ENCODE measurements at places on chromosomes 6 and 20. TPM values are rescaled to one million over a fixed set of nuclear protein-coding genes. Genes with fewer than 3 reads are reported as not detected.

VSX1 gene
- total RNA-seq: 0.79 TPM

ZNF831 gene
- not detected for total RNA-seq

GJA10 gene
- total RNA-seq: not detected

TSPO2 gene
- not detected for total RNA-seq

RFX6 gene
- total RNA-seq: not detected

EPB41L1 gene
- 77.5 TPM for total RNA-seq

CST7 gene
- not detected for total RNA-seq

SLC16A10 gene
- 0.35 TPM for total RNA-seq
